Cardiac muscle cell (in vitro differentiated cells and primary cell): ENCODE measurements at places on chromosomes 3 and 15. TPM values are rescaled to one million over a fixed set of nuclear protein-coding genes. Genes with fewer than 3 reads are reported as not detected.

Gene FRMD5
- 55.8 and 59.7 TPM in 2 replicates for total RNA-seq

Gene COL6A5
- not detected in 2 replicates for total RNA-seq

- H3K36me3 ChIP-seq: no peaks in the 10 kb centered on the region
- H3K27ac ChIP-seq: peak overlapping the region; percentile 75
- H3K27me3 ChIP-seq: no peaks in the 10 kb centered on the region
- peaks cover 48% of the 10 kb centered on the region for H3K4me1 ChIP-seq
These were observed 305.6 kb upstream of the SEMA6D start for GRCh38 chr15:47411733-47412132.

DNA sequence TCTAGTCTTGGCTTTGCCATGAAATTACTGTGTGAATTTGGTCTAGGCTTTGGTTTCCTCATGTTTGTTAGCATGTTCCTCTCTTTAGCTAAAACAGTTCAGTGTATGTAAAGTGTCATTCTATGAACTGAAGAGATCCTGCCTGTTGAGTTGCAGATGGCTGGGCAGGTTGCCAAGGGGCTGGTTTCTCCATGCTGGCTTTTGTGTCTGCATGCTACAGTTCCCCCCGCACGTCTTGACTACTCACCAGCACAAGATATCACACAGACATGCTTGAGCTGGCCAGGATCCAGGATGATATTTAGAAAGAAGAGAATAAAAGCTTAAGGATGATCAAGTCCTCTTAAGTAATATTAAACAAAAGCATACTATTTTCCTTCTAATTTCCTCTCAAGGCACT is 90.2 kb downstream of the CERS3 start:
- peak; percentile 82 for DNase-seq
- no peaks in the 10 kb centered on the region for H3K4me1 ChIP-seq
- no peaks in the 10 kb centered on the region for H3K27me3 ChIP-seq

GRCh38 chr15:68080783-68081182 is 26.7 kb downstream of the PIAS1 start:
- H3K27ac ChIP-seq: peak overlapping the region; percentile 56
- H3K36me3 ChIP-seq: no peaks in the 10 kb centered on the region
- no peak overlapping the region for H3K4me3 ChIP-seq
- no peak for DNase-seq
- no peaks in the 10 kb centered on the region for H3K27me3 ChIP-seq

DNA sequence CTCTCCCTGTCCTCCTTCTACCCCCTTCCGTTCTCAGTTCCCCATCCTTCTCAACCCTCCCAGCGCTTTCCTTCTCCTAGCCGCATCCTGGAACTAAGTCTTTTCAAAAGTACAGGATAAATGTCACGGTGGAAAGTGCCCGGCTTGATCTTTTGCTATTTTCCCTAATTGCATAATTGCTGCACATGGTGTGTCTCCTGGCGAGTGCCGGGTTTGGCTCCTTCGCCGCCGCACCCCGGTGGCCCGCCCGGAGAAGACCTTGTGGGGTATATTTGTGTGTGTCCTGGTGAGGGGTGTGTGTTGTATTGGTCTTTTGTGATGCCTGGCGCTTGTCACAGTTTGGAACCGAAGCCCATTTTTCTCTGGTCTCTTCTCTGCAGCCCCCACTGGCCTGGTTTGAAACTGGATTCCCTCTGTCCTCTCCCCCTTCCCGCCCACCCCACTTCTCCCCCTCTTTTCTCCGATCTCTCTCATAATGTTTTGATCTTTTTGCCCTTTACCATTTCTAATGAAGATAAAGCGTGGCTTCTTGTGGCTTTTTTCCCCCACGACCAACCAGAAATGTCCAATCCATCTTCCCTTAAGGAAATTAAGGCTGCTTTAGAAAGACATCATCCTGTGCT is 692 bp downstream of the UBE2E2 start:
- peaks cover 14% of the 10 kb centered on the region for H3K4me1 ChIP-seq
- H3K27ac ChIP-seq: peak overlapping the region; percentile 81
- peak overlapping the region; percentile 98 for H3K4me3 ChIP-seq
- no peaks in the 10 kb centered on the region for H3K36me3 ChIP-seq
- DNase-seq: peak; percentile 25
